ENCODE measurements at places on chromosomes 12 and 14.

DNA sequence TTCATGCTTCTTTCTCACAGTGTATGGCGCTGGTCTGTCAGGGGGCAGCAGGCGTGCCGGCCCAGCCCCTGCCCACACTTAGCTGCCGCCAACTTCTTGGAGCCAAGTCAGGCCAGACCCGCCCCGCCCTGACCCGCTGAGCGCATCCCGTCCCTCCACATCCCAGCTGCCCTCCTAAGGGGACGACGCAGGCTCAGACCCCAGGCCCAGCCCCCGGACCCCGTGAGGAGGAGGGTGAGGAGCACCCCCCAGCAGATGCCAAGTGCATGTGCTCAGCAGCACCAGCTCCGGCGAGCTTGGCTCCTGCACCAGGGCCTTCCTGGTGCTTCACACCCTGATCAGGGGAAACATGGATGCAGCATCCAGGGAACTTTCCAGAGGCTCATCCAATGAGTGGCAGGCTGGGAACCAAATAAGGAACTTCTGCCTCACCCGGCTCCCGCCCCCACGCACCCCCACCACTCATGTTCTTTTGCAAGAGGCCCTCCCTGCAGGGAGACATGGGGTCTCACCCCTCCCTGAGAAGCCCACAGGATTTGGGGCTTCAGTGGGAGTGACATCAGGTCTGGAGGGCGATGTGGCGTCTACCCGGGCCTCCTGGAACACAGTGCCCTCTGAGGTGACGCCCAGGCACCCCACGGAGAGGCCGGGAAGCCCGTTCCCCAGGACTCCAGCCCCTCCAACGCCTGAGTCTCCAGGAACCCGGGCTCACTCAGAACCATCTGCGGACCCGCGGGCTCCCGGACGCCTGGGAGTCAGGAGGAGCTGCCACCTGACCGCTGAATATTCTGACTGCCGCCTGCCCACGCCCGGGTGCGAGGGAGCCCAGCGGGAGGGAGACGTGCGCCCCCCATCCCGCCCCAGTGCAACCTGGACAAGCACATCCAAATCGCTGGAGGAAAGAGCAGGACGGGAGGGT, 70.0 kb upstream of the GALNT9 start:
- DNase-seq, result no peak

GRCh38 chr12:12442548-12443071, 85.7 kb downstream of the BORCS5 start:
- no peak for DNase-seq

GRCh38 chr12:129520739-129521138, 383.1 kb downstream of the TMEM132D start:
- DNase-seq, result no peak

- no peak for DNase-seq
These were observed 6.4 kb downstream of the SLC6A13 start for GRCh38 chr12:256225-256624.

DNA sequence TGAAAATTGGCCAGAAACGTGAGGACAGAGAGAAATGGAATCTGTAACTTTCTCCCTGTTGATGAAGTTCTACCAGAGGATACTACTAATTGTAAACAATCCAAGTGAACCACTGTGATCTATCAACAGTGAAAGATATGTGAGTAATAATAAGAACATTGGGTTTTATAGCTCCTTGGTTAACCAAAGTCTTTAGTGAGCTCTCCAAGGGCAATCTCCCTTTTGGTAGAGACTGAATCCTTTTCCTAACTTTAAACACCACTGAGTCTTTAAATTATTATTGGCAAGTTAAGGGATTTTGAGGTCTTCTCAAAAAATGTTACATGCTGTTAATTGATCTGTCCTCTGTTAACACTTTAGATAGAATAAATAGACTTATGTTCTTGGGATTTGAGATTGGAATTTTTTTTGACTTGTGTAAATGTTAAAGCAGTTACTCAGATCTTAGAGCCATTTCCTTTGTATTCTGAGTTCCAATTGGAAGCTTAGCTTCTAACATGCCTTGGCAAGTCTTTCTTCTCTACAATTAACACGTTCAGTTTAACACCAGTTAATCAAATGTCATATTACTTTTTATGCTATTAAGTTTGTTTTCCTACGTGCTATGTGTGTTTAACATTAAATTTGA, 338.2 kb upstream of the DDHD1 start:
- DNase-seq, result no peak

- DNase-seq, result no peak
These were observed 114.4 kb downstream of the SPTSSA start for GRCh38 chr14:34347683-34348082.

DNA sequence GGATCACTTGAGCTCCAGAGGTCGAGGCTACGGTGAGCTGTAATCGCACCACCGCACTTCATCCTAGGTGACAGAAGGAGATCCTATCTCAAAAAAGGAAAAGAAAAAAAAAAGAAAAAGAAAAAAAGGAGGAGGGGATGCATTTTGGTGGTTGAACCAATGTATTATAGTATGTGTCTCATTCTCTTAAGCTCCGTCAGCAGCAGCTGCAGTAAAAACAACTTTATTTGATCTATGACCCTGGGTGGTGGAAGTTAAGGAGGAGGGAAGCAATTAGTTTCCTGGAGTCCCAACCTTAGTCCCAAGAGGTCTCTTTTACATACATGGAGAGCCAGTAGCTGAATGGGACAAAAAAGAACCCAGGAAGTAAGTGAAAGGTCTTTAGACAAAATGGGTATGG, 26.8 kb upstream of the APOF start:
- no peak for DNase-seq

Data from stimulated activated CD8-positive, alpha-beta memory T cell treated with anti-CD3 and anti-CD28 coated beads, Interleukin-4, amount 100 ng/mL, for 4 hours (primary cell).